ENCODE measurements at places on chromosomes 13 and 19. TPM values are rescaled to one million over a fixed set of nuclear protein-coding genes. Genes with fewer than 3 reads are reported as not detected.

The OR4F17 gene
- polyA plus RNA-seq = not detected

The ZNRF4 gene
- polyA plus RNA-seq = not detected

The CEACAM4 gene
- not detected for polyA plus RNA-seq

The ERFL gene
- polyA plus RNA-seq = not detected

DNA sequence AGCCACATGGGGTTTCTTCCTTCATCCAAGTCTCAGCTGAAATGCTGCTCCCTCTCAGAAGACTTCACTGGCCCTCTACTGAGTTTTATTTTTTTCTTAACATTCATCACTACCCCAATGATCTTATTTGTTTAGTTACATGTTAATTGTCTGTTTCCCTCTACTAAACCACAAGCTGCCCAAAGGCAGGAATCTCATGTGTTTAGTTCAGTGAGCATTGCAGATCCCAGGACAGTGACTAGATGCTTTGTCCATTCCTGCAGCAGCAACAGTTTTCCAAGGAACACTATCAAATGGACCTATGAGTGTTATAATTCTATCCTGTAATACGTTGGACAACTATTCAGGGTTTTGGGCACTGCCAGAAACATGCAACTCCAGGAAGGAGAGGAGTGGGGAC lies 93.1 kb downstream of the RNASEH2B start:
- DNase-seq = no peak

- no peak for DNase-seq
Measured at GRCh38 chr13:45042539-45042938, 53.2 kb downstream of the GPALPP1 start.

DNA sequence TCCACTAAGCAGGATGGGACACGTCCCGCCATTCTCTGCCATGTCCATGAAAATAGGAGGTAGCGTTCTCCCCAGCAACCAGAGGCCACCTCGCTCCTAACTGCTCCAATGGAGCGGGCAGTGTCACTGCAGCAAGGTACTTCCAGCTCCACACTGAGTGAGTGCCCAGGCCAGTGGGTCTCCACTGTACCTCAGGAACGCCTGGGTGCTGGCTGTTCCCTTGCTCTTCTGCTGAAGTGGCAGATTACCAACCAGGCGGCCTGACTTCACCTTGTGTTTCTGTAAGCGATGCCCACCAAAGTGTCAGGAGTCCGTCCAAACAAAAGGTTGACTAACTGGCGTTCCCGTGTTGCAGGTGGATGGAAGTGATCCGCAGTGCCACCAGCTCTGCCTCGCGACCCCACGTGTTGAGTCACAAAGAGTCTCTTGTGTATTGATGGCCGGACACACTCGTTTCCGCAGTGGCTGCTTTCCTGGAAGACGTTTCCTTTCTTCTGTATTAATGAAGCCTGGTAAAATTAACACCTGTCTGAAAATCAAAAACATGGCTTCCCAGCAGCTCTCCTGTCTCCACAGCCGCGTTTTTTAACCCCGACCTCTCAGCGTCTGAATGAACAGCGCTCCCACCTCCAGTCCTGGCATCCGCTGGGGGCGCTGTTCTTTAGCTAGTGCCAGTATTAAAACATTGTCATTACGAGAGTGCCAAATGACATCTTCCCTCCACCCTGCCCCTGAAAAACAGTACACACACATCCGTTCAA lies 128.8 kb downstream of the STK24 start:
- DNase-seq = no peak

DNA sequence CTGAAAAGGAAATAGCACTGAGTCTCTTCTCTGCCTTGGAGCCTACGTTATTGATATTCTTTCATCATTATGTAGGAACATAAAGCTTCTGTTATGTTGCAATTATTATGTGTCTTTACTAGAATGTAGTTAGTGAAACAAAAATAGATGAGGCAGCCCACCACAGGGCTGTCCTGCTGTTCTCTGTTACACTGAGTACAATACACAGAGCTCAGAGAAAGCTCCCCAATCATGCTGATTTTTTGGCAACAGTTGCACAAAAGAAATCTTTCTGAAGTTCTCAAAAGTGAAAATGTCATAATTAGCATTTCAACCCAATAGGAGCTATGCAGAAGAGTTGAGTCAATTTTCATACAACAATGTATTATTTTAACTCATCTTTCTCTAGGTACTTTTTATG lies 119.5 kb downstream of the EFNB2 start:
- no peak for DNase-seq

DNA sequence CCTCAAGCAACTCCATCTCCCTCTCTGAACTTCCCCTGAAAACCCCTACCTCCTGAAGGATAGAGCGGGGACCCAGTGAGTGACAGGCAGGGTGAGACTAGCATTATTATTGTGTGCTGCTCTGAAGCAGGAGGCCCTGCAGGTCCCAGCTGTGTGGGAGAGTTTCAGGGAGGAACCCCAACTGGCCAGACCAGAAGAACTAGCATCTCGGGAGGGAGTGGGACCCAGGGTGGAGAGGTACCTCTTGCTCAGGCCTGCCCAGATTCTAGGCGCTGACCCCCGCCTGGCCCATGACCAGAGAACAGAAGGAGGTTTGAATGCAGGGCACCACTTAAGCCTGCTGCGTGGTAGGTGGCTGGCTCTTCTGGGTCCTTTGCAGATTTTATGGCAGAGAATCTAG lies 5.7 kb upstream of the LYPD3 start:
- no peak for DNase-seq

All from CD8-positive, alpha-beta memory T cell (primary cell).